Stimulated activated CD4-positive, alpha-beta T cell treated with anti-CD3 and anti-CD28 coated beads, Interleukin-1b, Interleukin-23, amount 100 ng/mL, for 1 hour (primary cell): ENCODE measurements at places on chromosomes 12 and 14.

DNA sequence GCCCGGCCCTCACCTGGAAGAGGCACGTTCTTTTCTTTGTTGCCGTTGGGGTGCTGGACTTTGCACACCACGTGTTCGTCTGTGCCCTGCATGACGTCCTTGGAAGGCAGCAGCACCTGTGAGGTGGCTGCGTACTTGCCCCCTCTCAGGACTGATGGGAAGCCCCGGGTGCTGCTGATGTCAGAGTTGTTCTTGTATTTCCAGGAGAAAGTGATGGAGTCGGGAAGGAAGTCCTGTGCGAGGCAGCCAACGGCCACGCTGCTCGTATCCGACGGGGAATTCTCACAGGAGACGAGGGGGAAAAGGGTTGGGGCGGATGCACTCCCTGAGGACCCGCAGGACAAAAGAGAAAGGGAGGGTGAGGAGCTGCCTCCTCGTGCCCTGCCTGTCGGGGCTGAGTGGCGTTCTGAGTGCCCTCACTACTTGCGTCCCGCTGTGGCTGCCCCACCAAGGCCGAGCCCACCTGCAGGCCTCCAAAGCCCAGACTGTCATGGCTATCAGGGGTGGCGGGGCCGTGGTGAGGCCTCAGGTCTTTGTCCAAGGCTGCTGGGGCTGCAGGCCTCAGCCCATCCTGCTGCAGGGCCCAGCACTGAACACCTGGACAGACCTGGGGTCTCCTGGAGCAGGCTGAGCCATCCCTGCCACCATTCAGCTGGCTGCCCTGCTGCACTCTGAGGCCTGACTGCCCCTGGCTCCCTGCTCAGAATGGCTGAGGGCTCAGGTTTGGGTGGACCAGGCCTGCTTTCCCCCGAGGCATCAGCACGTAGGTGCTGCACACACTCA is 329.7 kb downstream of the TMEM121 start:
- no peak for DNase-seq

DNA sequence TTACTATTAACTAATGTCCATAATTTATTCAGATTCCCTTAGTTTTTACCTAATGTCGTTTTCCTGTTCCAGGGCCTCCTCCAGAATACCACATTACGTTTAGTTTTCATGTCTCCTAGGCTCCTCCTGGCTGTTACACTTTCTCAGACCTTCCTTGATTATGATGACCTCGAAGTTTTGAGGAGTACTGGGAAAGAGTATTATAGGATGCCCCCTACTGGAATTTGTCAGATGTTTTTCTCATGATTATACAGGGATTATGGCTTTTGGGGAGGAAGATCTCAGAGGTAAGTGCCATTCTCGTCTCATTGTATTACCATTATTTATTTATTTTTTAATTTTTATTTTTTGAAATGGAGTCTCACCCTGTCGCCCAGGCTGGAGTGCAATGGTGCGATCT is 17.7 kb upstream of the C1S start:
- no peak for DNase-seq

GRCh38 chr12:2256915-2257314 is 204.1 kb downstream of the CACNA1C start:
- no peak for DNase-seq

DNA sequence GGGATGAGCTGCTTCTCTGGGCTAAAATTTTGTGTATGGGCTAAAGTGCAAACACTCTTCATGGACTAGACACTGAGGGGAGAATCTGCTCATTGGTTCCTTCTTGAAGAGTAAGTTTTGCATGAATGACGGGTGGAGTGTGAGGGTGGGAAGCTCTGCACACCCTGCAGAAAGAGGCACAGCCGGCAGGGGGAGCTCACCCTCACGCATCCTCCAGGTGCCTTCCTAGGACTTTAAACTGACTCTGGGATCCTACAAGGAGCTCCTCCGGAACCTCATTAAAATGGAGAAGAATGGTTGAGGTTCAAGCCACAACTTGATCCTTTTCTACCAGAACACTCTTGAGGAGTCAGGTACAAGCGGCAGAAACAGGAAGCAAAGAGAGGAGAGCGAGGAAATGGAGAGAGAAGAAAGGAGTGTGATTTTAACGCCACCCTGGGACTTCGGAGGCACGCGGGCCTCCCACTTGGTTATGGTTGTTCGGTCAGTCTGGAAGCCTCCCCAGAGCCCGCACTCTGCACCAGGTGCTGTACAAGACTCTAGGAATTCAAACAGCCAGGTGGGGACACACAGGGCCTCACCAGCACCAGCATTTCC is 87.5 kb downstream of the SETD3 start:
- peak; percentile 6 for DNase-seq

DNA sequence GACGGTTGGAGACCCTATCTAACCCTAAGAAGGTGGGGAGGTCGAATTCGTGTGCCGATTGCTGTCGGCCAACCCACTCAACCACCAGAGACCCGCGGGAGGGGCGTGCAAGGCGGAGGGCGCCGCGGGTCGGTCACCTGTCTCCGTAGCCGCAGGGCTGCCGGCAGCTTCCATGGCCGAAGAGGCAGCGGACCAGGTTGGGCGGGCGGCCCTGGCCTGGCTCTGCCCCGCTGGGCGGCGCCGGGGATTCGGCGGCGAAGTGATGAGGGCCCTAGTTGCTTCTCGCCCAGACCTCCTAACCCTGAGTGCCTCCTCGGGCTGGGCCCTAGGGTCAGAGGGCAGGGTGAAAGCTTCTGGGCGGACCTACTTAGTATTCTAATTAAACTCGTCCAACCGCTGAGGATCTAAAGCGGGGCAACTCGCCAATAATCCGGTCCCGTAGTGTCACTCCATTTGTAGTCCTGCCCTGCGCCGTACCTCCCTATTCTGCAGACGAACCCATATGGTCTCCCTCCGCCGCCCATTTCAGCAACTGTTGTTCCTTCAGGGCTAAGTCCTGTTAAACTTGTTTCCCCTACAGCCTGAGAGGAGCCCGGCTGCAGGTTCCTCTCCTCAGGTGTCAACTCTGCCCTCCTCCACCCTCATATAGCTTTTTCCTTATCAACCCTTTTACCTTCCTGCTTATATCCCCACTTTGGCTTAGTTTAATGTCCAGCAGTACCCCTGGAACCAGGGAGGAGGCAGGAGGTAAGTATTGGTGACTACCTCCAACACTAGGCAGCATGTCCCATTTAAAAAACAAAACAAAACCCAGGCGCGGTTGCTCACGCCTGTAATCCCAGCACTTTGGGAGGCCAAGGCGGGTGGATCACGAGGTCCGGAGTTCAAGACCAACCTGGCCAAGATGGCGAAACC is at the start of gene PYM1:
TSS of gene PYM1 (minus strand) at position 307 of the 915 bp plus-strand sequence. CDS start at position 174, 133 bp downstream.
- no peak for DNase-seq

GRCh38 chr14:87643005-87643404 is 350.0 kb downstream of the GALC start:
- no peak for DNase-seq

- no peak for DNase-seq
Observed at GRCh38 chr14:71011479-71011878, 104.2 kb downstream of the PCNX1 start.

DNA sequence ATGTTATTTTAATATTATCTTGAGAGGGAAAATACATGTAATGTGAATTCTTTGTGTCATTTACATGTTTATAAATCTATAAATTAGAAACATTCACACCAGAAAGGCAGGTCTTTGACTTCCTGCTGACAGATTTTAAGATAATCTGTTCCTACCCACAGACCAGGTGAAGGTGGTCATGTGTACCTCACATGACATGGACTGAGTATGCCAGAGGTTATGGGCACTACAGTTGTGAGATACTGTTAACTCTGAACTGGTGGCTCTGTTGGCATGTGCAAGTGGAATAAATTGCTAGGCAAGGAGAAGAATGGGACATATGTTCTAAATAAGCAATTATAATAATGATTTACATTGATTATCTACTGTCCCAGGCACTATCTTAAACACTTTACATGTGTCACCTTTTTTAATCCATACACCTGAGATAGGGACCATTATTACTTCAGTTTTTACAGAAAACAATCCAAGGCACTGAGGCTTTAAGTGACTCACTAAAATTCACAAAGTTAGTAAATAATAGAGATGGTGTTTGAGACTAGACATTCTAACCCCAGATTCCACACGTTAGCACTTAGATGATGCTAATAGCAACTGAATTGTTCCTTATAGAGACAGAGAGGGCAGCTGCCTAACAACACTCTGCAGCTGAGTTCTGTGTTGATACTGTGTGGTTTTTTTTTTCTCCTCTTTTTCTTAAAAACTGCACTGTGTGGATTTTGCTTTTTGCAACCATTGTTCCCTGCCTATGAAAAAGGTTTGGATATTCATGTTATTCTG is 23.8 kb downstream of the SLC16A7 start:
- DNase-seq = no peak

DNA sequence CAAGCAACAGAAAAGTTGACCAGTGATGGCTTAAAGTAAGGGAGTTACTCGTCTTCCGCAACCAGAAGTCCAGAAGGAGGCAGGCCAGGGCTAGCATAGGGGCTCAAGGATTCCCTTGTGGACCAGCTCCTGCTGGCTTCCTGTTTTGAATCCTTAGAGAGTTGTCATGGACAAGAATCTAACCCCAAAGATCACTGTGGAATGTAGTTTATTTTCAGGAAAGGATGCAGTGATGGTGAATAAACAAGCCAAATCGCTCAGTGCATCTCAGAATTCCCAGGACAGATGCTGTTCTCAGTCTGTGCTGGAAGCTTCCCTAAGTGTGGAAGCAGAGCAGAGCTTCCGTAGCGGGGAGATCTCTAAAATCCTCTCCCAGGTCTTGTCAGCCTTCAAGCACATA is 311.3 kb downstream of the C12orf75 start:
- DNase-seq = no peak

- DNase-seq = no peak
Observed at GRCh38 chr12:20376984-20377383, 8.6 kb downstream of the PDE3A start.

- DNase-seq = no peak
Observed at GRCh38 chr14:92704821-92705220, 43.6 kb downstream of the LGMN start.

DNA sequence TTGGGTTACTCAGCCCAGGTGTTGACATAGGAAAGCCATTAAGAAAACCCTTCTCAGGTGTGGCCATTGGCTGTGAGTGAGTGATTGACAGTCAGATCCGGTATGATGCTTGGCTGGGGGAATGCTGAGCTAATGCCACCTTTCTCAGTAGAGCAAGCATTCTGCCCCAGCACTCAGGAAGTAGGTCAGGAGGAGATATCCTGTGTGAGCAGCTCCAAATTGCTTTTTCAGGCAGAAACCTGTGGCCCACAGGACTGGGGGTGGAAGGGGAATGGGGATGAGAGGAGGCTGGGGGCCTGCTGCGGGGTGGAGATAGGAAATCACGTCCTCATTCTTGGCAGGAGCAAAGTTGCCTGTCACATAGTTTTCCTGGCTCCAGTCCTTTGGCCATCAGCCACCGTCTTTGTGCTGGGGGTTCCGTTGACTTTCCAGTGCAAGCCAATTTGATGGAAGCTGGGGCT is 55.7 kb downstream of the NINJ2 start:
- no peak for DNase-seq

DNA sequence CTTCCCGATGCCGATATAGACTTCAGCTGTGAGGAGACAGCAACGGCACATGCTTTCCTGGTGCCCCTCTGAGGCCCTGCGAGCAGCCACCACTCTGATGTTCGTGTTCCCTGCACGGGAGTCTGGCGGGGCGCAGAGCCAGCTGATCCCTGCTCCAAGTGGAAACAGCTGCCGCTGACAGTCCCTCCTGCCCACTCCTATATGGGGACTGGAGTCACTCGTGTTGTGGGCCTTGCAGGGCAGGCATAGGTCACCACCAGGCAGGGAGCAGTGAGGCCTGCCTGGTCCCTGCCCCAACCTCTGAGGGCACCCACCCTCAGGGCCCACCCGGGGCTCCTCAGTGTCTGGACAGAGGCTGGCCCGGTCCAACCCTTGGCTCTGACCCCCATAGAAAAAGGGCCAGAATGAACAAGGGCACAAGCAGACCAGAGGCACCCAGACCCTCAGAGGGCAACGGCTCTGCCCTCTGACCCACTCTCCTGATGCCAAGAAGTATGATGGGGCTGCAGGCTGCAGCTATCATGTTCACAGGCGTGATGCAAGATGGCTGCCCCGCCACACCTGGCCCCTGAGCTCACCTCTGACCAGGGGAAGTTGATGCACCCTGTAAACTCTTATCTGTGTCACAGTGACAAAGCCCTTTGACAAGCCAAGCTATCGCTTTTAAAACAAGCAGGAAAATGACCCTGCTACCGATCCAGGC is 181.6 kb downstream of the CALM1 start:
- DNase-seq = no peak

DNA sequence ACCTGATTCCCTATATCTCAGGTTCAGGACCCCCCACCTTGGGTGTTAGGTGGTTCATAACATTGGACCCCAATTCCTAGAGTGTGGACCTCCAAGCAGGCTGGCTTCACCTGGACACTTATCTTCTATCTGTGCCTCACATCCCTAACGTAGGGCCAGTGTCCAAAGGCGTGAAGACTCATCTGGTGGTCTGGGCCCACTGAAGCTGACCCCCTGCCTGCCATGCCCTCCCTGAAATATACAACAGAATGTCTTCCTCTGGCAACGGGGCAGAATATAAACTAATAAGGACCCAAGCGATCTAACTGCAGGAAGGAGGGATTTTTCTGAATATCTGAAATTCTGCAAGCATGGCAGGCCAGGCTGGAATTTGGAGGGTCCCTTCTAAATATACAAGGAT is 5.6 kb downstream of the HOXC13 start:
- DNase-seq = no peak

DNA sequence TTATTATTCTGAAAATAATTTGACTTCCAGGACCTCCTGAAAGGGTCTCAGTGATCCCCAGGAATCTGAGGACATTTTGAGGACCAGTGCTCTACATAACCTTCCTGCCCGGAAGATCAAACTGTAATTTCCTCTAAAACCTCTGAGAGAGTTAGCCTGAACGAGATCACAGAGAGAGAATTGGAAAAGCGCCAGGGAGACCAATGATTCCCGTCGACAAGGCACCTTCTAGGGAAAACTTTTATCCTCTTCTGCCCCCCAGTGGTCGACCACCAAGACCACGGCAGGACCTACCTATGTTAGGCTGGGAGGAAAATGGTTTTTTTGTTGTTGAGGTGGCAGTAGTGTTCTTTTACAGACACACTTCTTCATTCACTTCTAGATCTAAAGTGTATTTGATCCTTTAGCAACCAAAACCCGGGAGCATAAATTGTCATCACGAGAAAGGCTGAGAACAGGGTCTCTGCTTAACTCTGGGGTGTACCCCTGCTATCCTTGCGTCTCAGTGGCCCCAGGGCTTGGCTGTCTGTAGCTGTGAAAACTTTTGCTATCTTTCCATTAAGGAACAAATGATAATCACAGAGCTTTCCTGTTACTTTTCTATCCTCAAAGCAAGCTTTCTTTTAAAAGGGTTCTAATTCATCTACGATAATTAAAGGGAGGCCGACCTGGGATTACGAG is 62.9 kb upstream of the NID2 start:
- peak; percentile 4 for DNase-seq

- DNase-seq = no peak
Observed at GRCh38 chr12:73465106-73465505, 1072.5 kb upstream of the ATXN7L3B start.

- DNase-seq = no peak
Observed at GRCh38 chr12:18421867-18422266, 160.5 kb downstream of the PIK3C2G start.
